ENCODE measurements at places on chromosomes 3 and 15.

- no peak for DNase-seq
Measured at GRCh38 chr3:13581485-13582365, 32.8 kb downstream of the FBLN2 start.

GRCh38 chr3:129410971-129411370, 17.5 kb downstream of the EFCAB12 start:
- DNase-seq: no peak

- DNase-seq: no peak
Measured at GRCh38 chr3:197782230-197782629, 8.8 kb upstream of the LRCH3 start.

DNA sequence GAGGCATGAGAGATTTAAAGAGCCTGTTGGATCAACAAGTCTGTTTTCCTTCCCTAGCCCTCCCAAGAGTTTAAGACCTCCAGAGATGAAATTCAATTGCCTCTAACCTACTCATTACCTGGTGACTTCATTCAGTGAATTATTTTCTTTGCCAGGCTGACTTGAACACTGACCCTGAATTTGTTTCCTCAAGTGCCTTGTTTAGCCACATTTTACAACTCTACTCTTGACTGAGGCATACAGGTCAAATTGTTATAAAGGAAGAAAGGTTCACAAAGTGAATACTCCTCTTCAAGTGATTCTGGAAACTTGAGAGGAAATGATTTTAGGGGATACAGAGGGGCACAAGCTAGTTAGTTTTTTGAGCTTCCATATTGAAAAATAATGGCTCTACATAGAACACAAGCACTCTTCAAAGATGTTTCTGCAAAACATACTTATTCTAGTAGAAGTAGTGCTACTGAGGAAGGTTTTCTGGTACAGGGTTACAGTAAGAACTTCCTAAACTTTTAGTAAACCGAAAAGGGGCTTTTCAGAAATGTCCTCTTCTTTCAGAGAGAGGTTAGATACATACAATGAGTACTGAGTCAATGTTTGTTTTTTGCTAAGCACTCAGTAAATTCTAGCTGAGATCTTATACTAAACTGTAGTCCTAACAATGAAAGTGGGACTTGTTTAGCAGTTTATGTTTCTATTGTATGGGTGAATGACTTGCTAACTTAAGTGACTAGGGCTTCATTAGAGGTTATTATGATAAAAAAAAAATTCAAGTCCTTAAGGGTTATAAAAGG, 137.4 kb upstream of the SATB1 start:
- DNase-seq: no peak

GRCh38 chr15:77395013-77395774, 24.7 kb downstream of the PEAK1 start:
- no peak for DNase-seq

DNA sequence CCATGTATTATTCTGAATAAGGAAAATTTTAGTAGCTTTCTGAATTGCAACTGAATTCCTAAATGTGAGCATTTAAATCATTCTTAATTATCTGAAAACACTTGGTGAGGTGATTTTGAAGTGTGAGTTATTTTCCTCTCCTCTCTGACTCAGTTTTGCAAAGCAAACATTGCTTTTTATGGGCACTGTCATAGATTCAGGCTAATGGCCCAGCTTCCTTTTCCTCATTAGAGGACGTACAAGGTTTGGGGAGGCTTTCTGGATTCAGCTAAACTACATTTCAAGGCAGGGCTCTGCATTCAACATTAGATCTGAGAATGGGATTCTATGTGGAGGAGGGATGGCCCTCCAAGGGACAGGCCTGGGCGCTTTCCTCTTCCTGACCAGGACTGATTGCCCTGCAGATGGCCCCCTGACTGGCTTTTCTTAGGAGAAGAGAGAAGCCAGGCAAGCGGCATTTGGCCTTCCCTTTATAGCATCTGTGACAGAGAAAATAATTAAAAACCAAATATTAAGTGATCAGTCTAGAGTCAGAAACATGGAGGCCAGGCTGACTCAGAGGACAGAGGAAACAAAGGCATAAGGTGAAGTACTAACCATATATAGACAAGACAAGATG, 53.0 kb upstream of the STXBP5L start:
- DNase-seq: no peak

- DNase-seq: no peak
Measured at GRCh38 chr3:186670155-186670554, 4.3 kb downstream of the HRG start.

DNA sequence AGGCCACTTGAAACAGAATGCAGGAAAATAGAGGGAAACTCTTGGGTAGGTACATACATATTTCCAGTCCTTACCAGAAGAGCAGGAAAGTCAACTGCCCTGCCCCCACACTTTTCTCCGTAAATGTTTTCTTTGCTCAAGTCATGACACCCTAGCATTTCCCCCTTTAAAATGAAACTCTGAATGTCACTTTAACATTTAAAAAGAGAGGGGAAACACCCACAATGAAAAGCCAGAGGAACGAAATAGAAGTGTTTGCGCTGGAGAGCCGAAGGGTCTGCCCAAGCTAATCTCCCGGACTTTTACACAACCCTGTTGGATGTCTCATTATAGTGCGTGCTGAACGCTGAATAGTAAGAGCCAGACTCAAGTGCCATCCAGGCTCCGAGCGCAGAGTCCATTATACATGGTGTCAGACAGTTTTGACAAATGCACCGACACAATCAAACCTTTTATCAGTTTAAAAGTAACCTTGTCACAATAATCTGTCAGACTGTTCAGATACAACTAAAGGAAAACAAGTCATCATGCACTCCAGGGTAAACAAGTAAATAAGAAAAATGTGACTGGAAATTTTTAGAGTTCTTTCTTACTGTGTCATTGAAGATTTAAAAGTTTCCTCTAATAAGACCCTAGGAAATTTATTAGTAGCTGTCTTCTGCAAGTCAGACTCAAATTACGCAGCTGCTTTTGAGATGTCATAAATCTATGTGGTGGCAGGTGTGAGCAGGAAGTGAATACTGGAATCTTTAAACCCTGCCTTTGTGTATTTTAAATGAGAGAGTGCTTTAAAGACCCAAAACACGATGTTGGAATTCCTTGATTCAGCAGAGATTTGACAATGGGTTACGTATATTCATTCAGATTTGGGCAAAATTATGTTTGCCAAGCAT, 159.8 kb downstream of the RBMS3 start:
- peak; percentile 89 for DNase-seq

GRCh38 chr3:133831966-133832801, 26.6 kb downstream of the SRPRB start:
- DNase-seq: no peak

GRCh38 chr15:50523851-50524251, 22.6 kb downstream of the USP50 start:
- DNase-seq: no peak

DNA sequence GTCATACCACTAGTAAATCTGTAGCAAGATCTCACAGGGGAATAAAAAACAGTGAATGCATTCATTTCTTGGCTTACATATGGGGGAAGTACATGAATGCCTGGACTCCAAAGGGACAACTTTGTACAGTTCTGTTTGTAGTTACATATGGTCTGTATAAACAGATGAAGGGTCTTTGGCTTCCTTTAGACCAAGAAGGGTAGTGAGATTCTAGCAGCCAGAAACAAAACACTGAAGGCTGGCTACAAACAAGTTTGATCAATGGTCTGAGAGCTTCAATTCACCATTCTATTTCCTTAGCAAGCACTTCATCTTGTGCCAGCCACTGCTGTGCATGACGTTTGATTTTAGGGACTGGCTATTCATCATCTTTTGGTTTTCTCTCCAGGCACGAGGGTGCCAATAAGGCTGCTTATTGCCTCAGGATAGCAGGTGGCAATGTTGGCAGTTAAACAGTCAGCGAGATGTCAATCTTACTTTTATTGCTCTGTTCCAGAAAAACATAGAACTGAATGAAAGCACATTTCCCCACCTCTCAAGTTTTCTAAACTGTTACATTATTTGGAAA, 313.7 kb upstream of the COL8A1 start:
- no peak for DNase-seq

GRCh38 chr15:64947211-64947610, 35.5 kb downstream of the ANKDD1A start:
- DNase-seq: no peak

- no peak for DNase-seq
Measured at GRCh38 chr3:142354076-142354475, 93.8 kb downstream of the XRN1 start.

DNA sequence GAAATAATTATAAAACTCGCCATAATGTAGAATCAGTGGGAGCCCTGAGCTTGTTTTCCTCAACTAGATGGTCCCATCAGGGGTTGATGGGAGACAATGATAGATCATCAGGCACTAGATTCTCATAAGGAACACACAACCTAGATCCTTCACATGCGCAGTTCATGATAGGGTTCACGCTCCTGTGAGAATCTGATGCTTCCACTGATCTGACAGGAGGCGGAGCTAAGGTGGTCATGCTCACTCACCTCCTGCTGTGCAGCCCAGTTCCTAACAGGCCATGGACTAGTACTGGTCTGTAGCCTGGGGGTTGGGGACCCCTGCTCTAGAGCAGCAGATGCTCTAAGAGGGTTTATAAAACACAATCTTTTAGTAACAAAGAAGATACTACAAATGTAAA, 183.6 kb downstream of the ANXA2 start:
- no peak for DNase-seq

GRCh38 chr15:49645941-49646340, 25.1 kb downstream of the DTWD1 start:
- peak; percentile 18 for DNase-seq

- no peak for DNase-seq
Measured at GRCh38 chr3:48503401-48504050, 448 bp downstream of the SHISA5 start.

DNA sequence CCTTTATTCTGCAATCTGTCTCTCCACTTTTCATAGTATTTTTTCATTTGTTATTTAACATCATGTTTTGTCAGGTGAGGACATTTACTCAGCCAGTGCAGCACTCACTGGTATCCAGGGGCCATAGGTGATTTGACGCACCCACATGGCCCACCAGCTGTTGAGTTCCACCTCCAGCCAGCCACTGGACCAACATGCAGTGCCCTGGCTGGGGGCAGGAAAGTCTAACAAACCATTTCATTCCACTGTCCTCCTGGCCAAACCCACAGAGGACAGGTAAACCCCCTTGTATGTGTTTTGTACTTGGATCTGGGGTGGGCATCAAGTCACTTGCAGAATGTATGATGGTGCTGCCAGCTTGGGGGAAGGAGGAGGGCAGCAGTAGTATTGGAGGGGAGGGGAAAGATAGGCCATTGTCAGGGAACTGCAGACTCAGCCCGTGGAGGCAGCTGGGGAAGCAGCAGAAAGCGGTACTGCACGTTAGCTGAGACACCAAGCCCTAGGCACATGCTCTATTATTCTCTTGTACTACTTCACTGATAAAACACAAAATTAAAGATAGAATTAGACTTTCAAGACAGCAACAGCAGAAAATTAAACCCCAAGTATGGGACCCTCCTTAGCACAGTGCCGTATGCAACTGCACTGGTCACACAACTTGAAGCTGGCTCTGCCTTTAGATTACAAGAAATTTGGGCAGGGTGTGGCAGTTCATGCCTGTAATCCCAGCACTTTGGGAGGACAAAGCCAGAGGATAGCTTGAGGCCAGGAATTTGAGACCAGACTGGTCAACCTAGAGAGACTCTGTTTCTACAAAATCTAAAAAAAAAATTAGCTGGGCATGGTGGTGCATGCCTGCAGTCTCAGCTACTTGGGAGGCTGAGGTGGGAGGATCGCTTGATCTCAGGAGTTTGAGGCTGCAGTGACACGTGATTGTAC, 15.4 kb upstream of the RPL24 start:
- DNase-seq: no peak

DNA sequence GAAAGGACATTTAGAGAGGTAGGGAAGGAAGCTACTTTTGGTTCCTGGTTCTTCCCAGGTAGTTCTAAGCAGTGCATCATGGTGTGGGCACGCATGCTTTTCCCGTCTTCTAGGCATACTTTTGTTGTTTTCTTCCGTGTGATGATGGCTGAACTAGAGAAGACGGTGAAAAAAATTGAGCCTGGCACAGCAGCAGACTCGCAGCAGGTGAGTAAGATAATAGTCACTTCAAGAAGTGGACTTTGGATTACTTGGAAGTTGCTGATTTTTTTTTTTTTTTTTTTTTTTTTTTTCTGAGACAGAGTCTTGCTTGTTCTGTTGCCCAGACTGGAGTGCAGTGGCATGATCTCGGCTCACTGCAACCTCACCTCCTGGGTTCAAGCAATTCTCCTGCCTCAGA, 17.9 kb downstream of the FANCD2OS start:
- DNase-seq: no peak

DNA sequence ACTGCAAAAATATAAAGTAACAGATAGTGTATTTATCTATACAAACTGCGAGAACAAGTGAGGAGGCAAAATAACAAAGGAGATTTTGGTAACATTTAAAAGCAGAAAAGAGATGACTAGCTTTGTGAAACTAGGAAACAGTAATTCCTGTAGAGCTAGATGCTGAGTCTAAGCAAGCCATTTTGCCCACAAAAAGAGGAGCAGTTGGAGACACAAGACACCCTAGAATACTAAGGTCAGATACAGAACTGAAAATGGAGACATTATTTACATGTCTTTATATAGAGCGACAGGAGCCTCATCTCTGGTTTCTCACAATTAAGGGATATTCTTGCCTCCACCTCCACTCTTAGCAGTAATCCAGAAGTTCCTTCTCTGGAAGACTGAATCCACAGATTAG, 732.4 kb upstream of the GBE1 start:
- no peak for DNase-seq

GRCh38 chr3:43224405-43225073, 61.8 kb upstream of the SNRK start:
- DNase-seq: no peak

- peak; percentile 33 for DNase-seq
Measured at GRCh38 chr3:107524841-107525643, 2.3 kb downstream of the BBX start.

DNA sequence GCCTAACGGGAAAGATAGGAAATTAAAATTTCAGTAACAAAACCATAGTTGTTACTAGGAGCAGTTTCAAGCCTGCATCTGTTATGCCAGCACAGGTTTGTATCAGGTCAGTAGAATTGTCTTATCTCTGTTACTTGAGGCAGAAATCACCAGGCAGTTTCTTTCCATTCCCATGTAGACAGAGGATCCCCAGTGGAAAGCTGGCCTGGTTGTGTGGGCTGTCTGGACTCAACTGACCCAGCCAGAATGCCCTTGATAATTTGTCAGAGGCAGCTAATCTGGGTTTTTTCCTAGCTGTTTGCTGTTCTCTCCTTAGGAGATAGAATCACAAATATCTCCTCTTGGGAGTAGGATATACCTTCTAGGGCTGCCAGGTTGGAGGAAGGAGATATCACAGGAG, 1044.7 kb downstream of the IGSF11 start:
- DNase-seq: no peak

DNA sequence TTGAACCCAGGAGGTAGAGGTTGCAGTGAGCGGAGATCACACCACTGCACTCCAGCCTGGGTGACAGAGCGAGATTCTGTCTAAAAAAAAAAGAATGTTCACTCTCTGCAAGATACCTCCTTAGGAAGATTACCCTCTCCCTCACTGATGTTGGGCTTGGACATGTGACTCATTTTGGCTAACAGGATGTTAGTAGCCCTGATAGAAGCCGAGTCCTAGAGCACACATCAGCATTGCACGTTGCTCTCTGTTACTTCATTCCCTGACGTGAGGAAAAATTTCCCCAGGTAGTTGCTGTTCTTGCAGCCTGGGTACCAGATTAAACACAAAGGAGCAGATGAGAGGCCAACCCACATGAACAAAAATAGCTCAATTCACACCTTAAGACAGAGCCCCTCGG, 78.1 kb upstream of the PRICKLE2 start:
- no peak for DNase-seq
